ENCODE measurements at places on chromosomes 1 and 21.

- peak; percentile 52 for DNase-seq
Observed at GRCh38 chr1:53182111-53182593, 14.5 kb upstream of the CPT2 start.

- no peak for DNase-seq
Observed at GRCh38 chr1:80827666-80828065, 973.1 kb upstream of the ADGRL2 start.

DNA sequence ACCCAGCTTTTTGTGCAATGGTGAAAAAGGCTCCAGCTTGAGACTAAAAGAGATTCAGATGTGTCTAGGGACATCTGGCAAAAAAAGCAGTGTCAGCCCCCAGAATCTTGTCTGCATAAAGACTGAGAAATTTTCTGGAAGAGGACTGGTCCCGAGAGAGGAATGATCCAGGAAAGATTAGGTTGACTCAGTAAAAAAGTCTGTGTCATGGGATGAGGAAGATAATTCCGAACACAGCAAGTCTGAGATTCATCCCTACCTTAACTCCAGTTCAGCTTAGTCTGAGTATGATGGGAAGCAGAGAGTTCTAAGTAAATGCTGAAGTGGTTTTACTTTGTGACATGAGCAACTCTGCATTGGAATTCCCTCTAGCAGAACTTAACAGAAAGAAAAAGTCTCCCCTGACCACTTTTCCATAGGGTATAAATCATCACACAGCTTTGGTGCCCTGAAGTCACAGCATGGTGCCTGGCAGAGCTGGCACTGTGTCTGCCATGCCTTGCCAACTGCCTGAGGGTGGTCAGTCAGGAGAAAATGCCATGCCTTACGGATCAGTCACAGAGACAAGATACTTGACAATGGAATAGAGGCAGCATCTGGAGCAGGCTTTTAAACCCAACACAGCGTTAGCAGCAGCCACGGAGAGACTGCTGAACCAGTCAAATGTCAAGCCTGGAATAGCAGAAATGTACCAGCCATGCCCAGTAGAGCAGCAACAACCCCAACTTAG, 153.4 kb downstream of the ZC3H11B start:
- DNase-seq = peak; percentile 55

DNA sequence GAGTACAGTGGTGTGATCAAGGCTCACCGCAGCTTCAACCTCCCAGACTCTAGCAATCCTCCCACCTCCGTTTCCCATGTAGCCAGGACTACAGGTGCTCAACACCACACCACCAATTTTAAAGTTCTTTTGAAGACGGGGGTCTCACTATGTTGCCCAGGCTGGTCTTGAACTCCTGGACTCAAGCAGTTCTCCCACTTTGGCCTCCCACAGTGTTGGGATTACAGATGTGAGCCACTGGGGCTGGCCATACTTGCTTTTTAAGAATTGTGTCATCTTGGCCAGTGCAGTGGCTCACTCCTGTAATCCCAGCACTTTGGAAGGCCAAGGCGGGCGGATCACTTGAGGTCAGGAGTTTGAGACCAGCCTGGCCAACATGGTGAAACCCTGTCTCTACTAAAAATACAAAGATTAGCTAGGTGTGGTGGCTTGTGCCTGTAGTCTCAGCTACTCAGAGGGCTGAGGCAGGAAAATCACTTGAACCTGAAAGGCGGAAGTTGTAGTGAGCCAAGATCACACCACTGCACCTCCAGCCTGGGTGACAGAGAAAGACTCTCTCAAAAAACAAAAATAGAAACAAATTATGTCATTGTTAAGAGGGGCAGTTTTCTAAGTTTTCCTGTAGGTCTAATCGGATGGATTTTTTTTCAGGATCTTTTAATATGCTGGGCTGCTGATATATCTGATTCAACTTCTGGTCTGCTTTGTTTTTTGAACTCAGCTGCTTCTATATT, 18.7 kb downstream of the AK4 start:
- DNase-seq = no peak

DNA sequence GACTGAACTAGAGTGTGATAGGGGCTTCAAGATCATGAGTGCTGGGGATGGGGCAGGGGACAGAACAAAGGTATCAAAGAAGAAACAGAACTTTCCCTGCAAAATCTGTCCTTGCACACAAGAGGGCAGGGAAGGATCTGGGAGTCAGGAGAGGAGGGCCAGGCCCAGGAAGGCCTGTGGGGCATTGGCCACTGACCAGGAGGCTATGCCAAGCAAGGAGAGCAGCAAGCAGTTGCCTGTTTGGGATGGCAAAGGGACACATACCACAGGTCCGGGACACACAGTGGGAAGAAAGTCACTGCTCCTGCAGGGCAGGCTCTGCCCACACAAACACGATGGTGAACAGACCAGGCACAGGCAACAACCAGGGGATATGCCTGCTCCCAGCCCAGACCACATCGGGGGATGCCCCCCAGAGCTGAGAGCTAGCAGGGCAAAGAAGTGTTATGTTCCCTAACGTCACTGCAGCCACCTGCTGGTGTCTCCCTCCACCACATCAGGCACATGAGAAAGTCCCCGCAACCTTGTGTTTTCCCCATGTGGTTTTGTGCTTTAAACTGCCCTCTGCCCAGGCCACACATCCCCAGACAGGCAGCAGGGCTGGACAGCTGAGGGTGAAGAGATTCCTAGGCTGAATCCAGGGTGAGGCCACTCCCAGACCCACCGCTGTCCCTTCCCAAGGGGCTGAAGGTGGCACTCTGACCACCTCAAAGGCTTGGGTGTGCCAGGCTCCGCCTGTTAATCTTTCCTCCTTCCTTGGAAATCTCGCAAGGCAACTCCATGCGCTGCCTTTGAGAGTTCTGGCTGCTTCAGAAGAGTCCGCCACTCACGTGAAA, 53.6 kb downstream of the KIF21B start:
- DNase-seq = no peak

- DNase-seq = no peak
Observed at GRCh38 chr1:7511381-7511780, 259.7 kb upstream of the VAMP3 start.

DNA sequence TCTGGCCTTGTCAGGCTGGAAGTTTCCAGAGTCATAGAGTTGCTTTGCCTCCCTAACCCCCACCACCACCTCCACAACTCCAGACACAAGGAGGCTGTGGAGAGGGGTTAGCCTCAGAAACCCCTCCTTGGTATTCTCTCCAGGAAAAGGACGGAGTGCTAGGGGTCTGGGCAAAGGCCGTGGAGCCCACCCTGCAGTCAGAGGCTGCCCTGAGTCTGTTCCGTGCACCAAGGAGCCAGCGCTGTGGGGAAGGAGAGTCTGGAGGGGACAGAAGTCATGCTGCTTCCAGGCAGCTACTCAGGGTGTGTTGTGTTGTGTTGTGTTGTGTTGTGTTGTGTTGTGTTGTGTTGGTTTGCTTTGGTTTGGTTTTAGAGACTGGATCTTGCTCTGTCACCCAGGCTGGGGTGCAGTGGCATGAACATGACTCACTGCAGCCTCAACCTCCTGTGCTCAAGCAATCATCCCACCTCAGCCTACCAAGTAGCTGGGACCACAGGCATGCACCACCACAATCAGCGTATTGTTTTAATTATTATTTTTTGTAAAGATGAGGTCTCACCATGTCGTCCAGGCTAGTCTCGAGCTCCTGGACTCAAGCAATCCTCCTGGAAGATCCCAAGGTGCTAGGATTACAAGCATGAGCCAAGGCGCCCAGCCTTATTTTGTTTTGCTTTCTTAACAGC, 122.2 kb upstream of the TMEM51 start:
- DNase-seq = no peak

GRCh38 chr1:207962716-207963426, 51.9 kb upstream of the CD34 start:
- DNase-seq = peak; percentile 48

- DNase-seq = no peak
Observed at GRCh38 chr1:22470227-22470626, 18.6 kb downstream of the ZBTB40 start.

GRCh38 chr21:37700641-37701202, 215.5 kb downstream of the KCNJ6 start:
- peak; percentile 58 for DNase-seq

GRCh38 chr1:231638647-231639046, 12.1 kb downstream of the DISC1 start:
- no peak for DNase-seq

DNA sequence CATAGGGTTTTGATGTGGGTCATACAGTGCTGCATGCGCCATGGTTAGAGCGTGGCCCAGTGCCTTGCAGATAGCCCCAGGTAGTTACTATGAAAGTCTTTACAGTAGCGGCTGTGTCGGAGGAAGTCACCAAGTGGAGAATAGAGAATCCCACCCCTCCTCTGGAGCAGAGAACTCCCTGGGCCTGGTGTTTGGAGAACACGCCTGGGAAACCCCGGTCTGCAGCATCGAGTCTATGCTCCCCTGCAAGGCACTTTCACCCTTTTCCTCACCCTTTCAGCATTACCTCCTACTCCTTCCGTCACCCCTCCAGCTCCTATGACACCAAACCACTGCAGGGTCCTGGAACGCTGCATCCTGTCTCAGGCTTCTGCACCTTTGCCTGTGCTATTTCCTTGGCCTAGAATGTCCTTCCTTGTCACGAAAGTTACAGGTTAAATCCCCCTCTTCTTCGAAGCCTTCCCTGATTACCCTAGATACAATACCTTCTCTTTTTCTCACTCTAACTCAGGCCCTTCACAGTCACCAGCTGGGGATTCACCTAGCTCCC, 2.7 kb upstream of the SLC1A7 start:
- DNase-seq = no peak

DNA sequence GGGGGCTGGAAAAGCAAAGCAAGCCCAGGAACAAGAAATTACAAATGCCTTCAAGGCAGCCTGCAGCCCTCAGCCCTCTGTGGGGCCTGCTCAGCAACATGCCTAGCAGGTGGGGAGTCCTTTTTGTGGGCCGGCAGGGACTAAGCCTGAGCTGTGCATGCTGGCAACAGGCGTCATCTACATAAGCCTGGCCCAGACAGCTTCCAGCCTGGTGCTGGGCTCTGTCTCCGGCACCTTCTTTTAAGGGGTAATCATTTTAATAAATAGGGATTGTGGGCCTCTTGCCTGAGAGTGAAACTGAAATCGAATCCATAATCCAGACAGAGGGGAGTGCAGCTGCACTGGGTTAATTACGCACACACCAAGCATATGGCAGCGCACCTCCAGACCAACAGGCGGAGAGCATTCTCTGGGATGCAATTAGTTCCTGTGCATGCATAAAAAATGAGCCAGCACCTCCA, 96.6 kb downstream of the DDX20 start:
- DNase-seq = no peak

GRCh38 chr1:20538227-20538626, 14.1 kb upstream of the FAM43B start:
- no peak for DNase-seq

DNA sequence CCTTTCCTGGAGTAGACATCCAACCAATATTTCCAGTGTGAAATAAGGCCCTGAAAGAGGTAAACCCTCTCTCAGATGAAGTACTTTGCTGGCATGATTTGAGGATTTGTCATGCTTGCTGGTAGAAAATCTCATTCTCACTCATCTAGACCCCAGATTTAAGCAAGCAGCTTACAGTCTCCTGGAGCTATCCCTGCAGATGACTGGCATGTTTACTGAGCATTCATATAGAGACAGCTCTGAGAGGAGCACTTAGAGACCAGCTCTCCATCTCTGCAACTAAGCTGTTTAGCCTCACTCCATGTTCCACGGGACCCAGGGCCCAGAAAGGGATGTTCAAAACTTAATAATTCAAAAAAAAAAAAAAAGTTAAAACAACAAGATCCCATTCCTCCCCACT, 34.2 kb downstream of the GPR161 start:
- no peak for DNase-seq

- no peak for DNase-seq
Observed at GRCh38 chr21:33801424-33802405, 113.9 kb downstream of the ATP5PO start.

- no peak for DNase-seq
Observed at GRCh38 chr1:213914392-213914791, 73.4 kb upstream of the PROX1 start.

DNA sequence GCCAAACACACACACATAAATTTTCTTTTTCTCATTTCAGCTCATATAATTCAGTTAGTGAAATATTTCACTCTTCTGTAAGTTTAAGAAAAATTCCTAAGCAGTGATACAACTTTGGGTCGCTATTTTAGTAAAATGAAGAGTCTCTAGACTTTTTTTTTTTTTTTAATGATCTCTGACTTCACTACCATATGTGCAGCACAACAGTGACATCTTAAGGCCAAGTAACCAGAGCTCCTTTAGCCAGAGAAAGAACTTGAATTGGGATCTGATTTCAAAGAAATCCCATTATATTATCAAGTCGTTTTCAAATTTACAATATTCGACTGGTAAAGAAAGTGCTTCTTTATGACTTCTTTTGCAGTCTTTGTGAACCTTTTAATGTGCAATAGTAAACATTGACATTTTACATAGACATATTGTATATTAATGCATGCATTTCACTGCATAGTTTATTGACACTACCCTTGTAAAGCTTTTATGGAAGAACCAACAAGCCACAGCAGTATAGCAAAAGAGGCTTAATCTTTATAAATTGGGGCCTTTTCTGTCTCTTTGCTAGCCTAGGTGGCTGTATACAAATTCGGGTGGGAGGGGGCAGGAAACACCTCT, 62.2 kb downstream of the LRRC40 start:
- no peak for DNase-seq

DNA sequence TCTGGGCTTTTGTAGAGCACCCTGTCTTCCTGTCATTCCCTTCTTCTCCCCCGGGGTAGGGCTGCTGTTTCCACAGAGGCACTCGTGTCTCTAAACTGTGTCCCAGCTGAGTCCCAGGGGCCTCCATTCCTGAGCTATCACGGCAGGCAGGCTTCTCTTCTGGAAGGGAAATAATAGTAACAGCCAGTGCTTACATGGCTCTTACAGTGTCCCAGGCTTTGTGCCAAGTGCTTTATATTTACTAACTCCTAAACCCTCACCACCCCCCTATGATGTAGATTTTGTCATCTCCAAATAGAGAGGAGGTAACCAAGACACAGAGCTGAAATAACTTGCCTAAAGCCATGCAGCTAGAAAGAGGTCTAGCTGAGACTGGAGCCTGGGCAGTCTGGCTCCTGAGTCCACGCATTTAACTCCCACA, 1.4 kb upstream of the CELF3 start:
- no peak for DNase-seq

DNA sequence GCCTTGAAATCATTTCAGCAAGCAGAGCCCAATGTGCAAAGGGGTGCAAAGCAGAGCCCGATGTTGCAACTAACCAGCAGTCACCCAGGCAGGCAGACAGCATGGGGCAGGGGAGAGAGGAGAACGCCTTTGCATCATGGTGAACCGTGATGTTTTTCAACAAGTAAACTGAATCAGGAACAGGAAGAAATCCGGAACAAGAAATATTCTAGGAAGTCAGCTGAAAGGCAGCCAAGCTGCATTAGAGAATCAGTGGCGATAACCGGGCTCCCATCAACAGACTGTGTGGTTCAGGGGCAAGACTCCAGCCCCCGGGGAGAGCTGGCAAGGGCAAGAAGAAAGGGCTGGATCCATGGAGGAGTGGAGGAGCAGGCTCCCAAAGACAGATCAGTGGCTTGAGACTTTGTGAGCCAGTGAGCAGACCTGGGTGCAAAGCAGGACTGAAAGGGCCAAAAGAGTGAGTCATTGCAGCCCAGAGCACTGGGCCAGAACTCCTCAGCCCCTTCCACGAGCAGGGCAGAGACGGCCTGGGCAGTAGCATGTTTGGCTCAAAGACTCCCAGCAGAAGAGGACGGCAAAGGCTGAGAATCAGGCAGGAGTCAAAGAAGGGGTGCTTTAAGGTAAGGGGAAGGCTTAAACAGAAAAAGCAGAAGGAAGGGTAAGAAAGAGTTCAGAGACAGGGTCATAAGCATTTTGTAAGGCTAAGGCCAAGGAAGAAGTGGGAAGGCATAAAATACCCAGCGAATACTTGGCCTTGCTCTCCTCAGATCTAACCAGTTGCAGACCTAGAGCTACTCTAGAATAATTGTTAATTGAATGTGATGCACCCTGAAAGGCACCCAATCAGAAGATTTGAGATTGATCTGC, 155.0 kb downstream of the SETD4 start:
- DNase-seq = no peak
